ENCODE measurements at places on chromosomes 7 and 10.

- DNase-seq: no peak
Measured at GRCh38 chr10:102726274-102726673, 11.8 kb downstream of the SFXN2 start.

- DNase-seq: no peak
Measured at GRCh38 chr7:77631820-77632219, 64.4 kb upstream of the RSBN1L start.

DNA sequence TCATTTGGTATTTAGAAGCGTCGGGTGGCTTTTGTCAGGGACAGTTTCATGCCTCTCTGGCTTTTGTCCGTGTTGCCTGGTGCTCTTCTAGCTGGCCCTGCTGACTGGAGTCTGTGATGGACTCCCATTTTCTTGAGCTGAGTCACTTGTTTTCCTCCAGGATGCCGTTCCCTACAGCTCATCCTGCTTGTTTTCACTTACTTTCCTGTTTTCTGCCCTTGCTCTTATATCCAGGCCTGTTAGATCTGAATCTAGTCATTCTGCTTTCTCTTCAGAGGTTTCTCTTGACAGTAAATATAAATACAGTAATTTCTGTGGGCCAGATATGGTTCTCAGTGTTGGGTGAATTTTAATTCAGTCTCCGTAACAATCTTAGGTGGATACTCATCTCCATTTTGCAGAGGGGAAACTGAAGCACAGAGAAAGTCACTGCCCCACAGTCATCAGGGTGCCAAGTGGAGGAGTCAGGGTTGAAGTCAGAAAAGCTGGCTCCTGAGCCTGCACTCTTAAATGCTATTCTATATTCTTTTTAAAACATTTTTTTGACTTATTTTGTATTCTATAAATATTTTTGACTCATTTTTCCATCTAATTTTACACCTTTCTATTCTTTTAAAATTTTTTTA lies 85.4 kb downstream of the CCNY start:
- DNase-seq: no peak

DNA sequence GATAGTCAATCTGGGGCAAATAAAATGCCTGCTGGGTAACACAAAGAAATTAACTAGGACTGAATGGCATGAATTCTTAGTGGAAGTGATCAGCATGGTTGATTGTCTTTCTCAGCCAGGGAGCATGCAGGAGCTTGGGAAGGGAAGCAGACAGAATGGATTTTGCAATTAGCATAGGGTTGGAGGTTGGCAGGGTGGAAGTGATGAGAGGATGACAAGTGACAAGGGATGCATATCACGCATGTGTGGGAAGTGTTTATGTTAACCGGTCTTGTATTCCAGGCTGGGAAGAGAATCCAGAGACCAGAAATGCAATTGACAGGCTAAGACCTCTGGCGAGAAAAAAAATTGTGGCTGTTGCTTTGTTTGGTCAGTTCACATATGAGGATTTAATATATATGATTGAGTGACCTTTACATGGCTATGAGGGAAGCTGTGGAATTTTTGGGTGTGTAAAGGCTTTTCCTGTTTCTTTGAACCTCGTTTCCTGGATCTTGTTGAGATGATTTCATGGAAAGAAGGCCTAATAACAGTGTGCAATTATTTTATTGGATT lies 8.3 kb downstream of the MDFIC start:
- DNase-seq: no peak

- no peak for DNase-seq
Measured at GRCh38 chr10:44822966-44823365, 88.2 kb upstream of the TMEM72 start.

DNA sequence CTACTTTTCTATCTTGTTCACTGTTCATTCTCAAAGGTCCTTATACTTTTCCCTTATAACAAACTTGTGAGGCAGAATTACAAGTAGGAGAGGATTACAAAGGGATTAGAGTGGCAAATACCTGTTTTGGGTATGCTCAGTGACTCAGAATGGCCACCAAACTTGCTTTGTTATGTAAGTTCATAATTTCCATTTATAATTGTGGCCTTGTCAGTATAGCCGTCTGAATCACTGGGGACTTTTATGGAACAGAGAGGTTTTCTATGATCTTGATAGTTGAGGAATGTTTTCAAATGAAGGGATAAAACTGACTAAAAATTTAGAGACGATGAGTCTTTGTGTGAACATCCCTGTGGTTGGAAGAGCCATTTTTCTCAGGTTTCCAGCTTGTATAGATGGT lies 116.2 kb downstream of the SND1 start:
- no peak for DNase-seq
